ENCODE measurements at places on chromosomes 7 and 10. TPM values are rescaled to one million over a fixed set of nuclear protein-coding genes. Genes with fewer than 3 reads are reported as not detected.

The DEPP1 gene
- 27.2 TPM for total RNA-seq

The MACROH2A2 gene
- total RNA-seq = 59.5 TPM

The MYH16 gene
- 0.97 TPM for total RNA-seq

The WEE2 gene
- total RNA-seq = not detected

The DNAJC1 gene
- total RNA-seq = 89.3 TPM

The NUTM2E gene
- total RNA-seq = 0.57 TPM

The LRWD1 gene
- 12.8 TPM for total RNA-seq

The NOS3 gene
- 6.1 TPM for total RNA-seq

The FXYD4 gene
- total RNA-seq = not detected

The NFKB2 gene
- 40.4 TPM for total RNA-seq

The SPAG6 gene
- total RNA-seq = 20.3 TPM

The STEAP1B gene
- not detected for total RNA-seq

The CFAP58 gene
- 1.9 TPM for total RNA-seq

The CBLL1 gene
- 49.2 TPM for total RNA-seq

The CYP26A1 gene
- total RNA-seq = not detected

The PAPSS2 gene
- total RNA-seq = 5.5 TPM

The EFCAB10 gene
- not detected for total RNA-seq

The SLC29A4 gene
- 11.6 TPM for total RNA-seq

The NRAP gene
- total RNA-seq = 0.85 TPM

The AVPI1 gene
- total RNA-seq = 17.0 TPM

The ITPRID1 gene
- not detected for total RNA-seq

The PRKAR2B gene
- 65.7 TPM for total RNA-seq

The IGF2BP3 gene
- not detected for total RNA-seq

The ZC3HAV1L gene
- total RNA-seq = 25.8 TPM

The PILRB gene
- 120 TPM for total RNA-seq

The GRID2IP gene
- total RNA-seq = 0.73 TPM

The TMEM26 gene
- total RNA-seq = 3.7 TPM

The SFTPD gene
- 2.6 TPM for total RNA-seq

The GJC3 gene
- 1.2 TPM for total RNA-seq

The TMEM196 gene
- total RNA-seq = not detected

The PTPRN2 gene
- total RNA-seq = 26.1 TPM

The MINDY4 gene
- total RNA-seq = 31.9 TPM

The AP5Z1 gene
- total RNA-seq = 61.7 TPM

The RBM48 gene
- total RNA-seq = 13.7 TPM

The HOXA9 gene
- 57.0 TPM for total RNA-seq

The BTBD16 gene
- not detected for total RNA-seq

The LIPJ gene
- total RNA-seq = 0.17 TPM

The FAM25G gene
- total RNA-seq = not detected

The DDC gene
- total RNA-seq = 1.5 TPM

The PDE6C gene
- total RNA-seq = not detected

The CPED1 gene
- total RNA-seq = 10.7 TPM

The LRRC61 gene
- total RNA-seq = 34.4 TPM

The OR9A2 gene
- total RNA-seq = not detected

The SRRM3 gene
- total RNA-seq = 3.1 TPM

The ATXN7L1 gene
- 28.1 TPM for total RNA-seq

The LIPN gene
- not detected for total RNA-seq

The OR2A42 gene
- not detected for total RNA-seq

The MOSPD3 gene
- total RNA-seq = 20.1 TPM

The VPS26A gene
- 28.5 TPM for total RNA-seq

The LSM8 gene
- 24.8 TPM for total RNA-seq
